ENCODE measurements at places on chromosomes 2 and 18. TPM values are rescaled to one million over a fixed set of nuclear protein-coding genes. Genes with fewer than 3 reads are reported as not detected.

- no peak for DNase-seq
Measured at GRCh38 chr18:24862201-24862816, 401.9 kb downstream of the HRH4 start.

Gene KRCC1
- total RNA-seq = 18.7 TPM

- DNase-seq = no peak
Measured at GRCh38 chr2:143176606-143177005, 47.4 kb downstream of the ARHGAP15 start.

Gene CRYBA2
- not detected for total RNA-seq

DNA sequence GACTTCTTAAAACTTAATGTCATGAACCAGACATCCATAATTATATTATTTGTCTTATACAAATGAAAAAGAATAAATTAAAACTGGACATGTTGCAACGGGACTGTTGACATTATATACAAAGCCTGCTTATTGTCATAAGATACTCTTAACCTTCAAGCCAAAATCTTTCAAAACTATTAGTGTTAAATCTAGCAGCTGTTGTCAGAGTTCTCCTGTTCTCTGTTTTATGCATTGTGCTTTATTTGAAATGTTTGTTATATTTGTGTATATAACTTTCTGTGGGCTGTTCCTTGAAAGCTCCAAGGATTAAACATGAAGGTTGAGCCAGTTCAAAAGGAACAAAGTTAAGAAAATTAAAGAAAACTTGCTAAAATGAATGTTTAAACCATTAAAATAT lies 335.5 kb upstream of the NT5C1B start:
- DNase-seq = no peak

DNA sequence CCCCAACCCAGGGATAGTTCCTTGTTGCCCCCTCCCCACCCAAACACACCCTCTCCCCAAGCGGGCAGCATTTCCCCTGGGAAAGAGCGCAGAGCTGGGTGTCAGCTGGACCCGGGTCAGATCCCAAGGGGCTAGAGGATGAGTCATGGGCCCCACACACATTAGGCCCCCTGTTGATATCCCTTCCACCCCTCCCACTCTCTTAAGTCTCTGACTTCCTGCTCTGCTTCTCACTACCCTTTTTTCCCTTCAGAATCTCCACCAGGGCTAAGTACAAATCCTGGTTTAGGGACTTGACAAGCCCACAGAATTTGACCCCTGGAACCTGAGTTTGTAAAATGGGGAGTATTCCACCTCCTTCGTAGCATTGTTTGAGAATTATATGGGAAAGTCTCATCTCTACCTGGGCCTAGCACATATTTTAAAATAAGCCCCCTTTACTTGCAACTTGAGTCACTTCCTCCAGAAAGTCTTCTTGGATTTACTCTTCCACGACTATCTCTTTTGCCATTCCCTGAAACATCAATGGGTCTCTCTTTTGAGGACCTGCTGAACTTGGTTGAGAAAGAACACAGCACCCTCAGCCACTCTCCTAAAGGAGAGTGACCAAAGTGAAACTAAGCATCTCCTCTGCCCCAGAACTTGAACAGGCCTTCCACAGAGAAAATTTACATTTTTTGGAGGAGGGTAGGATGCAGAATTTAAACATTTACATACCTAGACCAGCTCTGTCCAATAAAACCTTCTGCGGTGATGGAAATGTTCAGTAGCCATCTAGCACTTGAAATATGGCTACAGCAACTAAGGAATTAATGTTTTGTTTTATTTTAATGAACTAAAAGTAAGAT lies 4.7 kb downstream of the RTKN start:
- DNase-seq = no peak

DNA sequence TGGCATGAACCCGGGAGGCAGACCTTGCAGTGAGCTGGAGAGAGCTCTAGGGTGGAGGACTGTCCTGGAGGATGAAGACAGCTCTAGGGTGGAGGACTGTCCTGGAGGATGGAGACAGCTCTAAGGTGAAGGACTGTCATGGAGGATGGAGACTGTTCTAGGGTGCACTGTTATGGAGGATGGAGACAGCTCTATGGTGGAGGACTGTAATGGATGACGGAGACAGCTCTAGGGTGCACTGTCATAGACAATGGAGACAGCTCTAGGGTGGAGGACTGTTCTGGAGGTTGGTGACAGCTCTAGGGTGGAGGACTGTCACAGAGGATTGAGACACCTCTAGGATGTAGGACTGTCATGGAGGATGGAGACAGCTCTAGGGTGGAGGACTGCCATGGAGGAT lies 21.1 kb upstream of the KCNG2 start:
- no peak for DNase-seq

Gene CABYR
- total RNA-seq = 3.1 TPM

DNA sequence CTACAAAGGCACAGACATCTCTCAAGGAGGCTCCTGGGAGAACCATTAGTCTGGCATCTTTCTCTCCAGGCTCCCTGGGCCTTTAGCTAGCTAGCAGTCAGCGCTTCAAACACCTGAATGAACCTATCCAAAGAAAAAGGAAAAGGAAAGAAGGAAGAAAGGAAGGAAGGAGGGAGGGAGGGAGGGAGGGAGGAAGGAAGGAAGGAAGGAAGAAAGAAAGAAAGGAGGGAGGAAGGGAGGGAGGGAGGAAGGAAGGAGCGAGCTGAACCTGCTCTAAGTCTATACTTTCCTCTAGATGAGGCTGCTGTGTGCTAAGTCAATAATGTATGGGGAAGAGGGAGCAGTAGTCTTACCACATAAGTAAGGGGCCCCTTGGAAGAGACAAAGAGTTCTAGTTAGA lies 5.1 kb upstream of the BCL11A start:
- DNase-seq = no peak

Gene B3GNT7
- 3.9 TPM for total RNA-seq

Gene HRH4
- total RNA-seq = 0.39 TPM

Gene ANKMY1
- total RNA-seq = 11.4 TPM

DNA sequence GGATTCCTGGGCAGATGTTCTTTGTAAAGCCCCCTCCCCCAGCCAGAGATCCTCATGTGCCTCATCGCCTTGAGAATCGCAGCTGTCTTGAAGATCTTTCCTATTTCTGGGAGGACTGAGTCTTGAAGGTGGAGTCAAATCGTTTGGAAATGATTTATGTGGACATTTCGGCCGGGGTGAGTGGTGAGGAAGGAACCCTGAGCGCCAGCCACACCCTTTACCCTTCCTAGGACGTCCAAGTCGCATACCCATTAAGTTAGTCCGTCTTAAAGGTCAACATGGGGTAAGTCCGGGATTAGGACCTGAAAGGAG lies 84.9 kb upstream of the ZCCHC2 start:
- no peak for DNase-seq

DNA sequence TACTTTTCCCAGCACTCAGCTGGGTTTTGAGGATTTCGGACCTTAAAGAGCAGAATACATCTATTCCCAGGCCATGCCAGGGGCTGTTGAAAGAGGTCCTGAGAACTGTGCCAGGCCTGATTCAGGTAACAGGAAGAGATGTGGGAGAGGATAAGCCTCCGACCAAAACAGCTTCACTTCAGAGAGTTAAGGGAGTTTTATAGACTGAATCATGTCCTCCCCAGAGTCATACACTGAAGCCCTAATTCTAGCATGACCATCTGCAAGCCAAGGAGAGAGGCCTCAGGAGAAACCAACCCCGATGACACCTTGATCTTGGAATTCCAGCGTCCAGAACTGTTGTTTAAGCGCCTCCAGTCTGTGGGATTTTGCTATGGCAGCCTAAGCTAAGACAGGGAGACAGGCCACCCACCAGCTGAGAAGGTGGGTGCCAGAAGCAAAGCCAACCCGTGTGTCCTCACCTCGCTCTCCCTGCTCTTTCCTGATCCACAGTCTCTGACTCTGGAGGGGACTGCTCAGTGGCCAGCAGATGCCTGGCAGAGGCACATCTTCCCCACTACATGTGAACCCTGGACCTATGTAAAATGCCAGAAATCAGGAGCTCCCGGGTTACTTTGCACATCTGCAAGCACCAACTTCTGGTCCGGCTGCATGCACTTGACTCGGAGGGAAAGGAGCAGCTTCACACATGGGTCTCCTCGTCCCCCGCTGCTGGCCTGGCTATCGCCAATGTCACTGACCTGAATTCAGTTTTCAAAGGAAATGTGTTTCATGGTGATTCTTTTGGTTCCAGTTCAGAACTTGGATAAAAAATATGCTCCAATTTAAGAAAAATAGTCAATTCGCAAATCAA lies 116.8 kb upstream of the EPC2 start:
- DNase-seq = no peak

DNA sequence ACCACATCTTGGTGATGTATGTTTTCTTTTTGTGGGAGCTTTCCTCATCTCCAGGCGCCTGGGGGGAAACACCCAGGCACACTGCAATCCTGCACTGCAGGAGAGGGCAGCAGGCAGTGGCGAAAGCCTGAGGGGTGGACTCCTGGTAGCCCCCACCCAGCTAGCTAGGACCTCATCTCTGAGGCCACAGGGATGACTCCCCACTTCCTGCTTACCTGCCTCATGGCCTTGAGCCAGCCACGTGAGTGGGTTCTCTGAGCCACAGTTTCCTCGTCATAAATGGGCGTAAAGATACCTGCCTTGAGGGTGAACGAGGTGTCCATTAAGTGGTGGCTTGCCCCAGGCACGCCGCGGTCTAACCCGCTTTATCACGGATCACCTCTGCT lies 19.1 kb downstream of the TRAF3IP1 start:
- DNase-seq = peak; percentile 78

GRCh38 chr2:190504912-190505311 lies 29.6 kb downstream of the NEMP2 start:
- no peak for DNase-seq

- DNase-seq = no peak
Measured at GRCh38 chr2:75146606-75147332, 52.6 kb downstream of the TACR1 start.

DNA sequence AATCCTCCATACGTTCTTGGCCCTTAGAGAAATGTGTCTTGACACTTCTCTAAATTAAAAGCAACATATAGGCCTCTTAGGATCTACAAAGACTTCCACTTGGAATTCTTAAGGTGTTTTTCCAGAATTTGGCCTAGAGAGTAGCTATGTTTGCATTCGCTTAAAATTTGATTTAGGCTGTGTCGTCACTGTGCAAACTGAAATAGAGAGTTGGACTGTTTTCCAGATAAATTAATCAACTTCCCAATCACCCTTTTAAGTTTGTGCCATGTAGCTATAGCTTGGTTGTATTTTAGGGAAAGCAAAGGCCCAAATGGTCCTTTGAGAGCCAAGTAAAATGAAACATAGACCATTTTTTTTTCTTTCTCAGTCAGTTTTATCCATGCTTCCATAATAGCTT lies 128.6 kb upstream of the RASGRP3 start:
- no peak for DNase-seq

GRCh38 chr2:208295834-208296233 lies 29.8 kb downstream of the PIKFYVE start:
- no peak for DNase-seq

DNA sequence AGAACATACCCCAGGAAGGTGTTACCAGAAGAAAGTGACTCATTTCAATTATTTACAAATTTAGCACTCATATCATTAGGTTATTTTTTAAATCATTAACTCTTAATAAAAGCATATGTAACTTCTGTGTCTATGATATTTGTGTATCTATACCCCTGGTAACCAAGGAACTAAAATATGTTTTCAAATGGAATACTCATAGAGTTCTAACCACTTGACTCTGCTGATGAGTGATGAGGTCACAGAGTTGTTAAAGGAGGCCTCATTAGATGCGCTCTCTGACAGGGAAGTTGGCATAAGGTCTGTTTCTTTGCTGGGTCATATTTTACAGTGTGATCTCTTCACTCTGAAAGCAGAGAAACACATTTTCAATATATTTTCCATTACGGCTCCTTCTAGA lies 73.4 kb downstream of the CCDC150 start:
- DNase-seq = no peak

Gene SRD5A2
- total RNA-seq = 0.06 TPM

Gene HOXD10
- 1.7 TPM for total RNA-seq

DNA sequence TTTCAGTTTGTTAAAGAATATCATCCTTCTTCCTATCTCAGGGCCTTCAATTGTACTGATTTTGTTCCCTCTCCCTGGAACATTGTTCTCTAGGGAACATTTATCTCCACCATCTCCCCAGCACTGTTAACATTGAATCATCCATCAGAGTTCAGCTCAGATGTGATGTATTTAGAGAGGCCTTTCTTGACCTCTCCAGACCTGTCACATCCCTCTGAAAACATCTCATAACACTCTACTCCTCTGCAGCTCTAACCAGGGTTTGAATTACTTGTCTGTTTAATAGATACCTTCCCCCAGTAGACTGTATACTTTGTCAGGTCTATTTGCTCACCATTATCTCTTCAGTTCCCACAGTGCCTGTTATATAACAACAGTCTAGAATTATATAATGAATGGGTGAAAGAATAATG lies 98.6 kb downstream of the GALNT1 start:
- DNase-seq = no peak

Gene CDH2
- 0.71 TPM for total RNA-seq

GRCh38 chr2:224925810-224926100 lies 116.5 kb downstream of the DOCK10 start:
- no peak for DNase-seq

- DNase-seq = no peak
Measured at GRCh38 chr2:143574069-143574468, 444.9 kb downstream of the ARHGAP15 start.

DNA sequence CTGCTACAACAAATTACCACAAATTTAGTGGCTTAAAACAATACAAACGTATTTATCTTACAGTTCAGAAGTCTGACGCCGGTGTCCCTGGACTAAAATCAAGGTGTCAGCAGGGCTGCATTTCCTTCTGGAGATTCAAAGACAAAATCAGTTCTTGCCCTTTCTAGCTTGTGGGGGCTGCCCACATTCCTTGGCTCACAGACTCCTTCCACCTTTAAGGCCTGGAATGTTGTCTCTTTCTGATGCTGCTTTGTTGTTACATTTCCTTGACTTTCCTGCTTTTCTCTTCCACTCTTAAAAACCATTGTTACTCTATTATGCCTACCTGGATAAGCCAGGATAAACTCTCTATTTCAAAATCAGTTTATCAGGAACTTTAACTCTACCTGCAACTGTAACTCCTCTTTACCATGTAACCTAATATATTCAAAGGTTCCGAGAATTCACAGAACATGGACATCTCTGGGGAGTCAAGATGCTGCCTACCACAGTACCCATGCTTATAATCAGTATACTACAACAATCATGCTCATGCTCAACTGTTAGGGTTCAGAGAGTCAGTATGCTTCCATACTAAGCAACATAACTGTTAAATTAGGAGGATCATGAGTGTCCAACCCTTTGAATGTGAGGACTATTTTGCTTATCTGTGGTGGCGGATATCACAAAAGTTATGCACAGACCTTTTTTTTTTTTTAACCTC lies 27.4 kb downstream of the YES1 start:
- DNase-seq = no peak

DNA sequence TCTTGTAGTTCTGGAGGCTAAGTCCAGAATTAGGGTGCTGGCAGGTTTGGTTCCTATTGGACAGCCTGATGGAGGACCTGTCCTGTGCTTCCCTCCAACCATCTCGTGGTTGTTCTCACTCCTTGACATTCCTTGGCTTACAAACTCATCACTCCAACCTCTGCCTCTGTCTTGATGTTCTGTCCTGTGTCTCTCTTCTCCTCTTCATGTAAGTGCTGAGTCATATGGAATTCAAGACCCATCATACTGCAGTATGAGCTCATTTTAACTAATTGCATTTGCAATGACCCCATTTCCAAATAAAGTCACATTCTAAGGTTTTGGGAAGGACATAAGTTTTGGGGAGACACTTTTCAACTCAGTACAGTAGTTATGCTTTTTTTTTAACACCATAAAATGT lies 374.7 kb downstream of the TRIB2 start:
- no peak for DNase-seq
